Stimulated activated CD4-positive, alpha-beta T cell treated with anti-CD3 and anti-CD28 coated beads, Interleukin-12 subunit alpha, Interleukin-12 subunit beta, amount 100 ng/mL, for 4 hours (primary cell): ENCODE measurements at places on chromosomes 7 and 10.

- no peak for DNase-seq
These were observed 6.5 kb downstream of the BTBD16 start for GRCh38 chr10:122277526-122278136.

- DNase-seq, result no peak
These were observed 62.4 kb upstream of the MKRN1 start for GRCh38 chr7:140541513-140542227.

GRCh38 chr7:304574-305409 lies 14.8 kb downstream of the FOXL3 start:
- DNase-seq, result no peak

GRCh38 chr10:72567889-72568640 lies 57.8 kb downstream of the MICU1 start:
- DNase-seq, result no peak

DNA sequence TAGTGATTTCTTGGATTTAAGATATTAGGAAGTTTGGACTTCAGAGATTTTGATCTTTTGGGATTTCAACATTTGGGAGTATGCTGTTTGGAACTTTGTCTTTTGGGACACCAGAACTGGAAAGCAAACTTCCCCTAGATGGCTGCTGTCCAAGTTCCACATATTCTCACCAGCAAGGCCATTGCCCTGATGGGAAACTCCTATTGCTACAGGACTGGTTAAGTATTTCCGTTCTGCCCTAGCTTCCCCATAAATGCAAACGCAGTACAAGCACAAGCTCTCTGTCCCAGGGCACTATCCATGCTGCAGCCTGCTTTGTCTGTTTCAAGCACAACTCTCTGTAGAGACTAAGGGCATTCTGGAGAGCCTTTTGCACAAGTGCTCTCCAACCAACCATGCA lies 79.3 kb upstream of the SLC25A13 start:
- DNase-seq, result no peak

DNA sequence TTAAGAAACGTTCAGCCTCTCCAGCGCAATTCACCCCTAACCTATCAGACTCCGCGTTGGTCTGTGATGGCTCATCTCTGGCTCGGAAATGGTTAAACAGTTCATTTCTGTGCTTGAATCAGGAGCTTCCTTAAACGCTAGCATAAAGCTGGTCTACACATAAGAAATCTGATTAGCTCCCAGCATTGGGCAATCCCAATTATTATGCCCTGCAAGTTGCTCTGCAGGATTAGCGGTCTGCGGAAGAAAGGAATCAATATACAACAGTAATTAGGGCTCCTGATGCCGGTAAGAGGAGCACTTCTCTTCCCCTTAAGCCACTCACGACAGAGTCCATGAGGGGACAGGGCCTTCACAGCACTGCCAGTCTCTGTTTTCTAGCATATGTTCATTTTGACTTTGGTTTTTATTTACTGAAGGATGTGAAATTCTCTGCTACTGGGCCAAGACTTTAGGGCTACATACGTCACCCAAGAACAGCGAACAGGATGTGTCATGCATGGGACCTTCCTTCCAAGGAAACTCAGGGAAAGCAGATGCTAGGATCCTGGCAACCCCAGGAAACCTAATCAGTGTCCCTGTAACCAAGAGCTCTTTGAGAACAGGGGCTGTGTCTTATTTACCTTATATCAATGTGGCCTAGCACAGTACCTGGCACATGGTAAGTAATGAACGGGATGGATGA lies 324.4 kb downstream of the KCNMA1 start:
- DNase-seq, result no peak

DNA sequence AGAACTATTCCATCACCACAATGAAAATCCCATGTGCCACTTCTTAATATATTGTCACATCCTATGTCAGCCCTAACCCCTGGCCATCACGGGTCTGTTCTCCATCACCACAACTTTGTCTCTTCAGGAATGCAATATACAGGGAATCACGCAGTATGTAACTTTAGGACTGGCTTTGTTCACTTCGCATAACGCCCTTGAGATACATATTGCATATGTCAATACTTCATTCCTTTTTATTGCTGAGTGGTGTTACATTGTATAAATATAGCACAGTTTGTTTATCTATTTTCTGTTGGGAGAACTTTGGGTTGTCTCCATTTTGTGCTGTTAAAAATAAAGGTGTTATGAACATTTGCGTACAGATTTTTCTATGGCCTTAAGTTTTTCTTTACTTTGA lies 195.4 kb upstream of the ZMIZ1 start:
- DNase-seq, result no peak

DNA sequence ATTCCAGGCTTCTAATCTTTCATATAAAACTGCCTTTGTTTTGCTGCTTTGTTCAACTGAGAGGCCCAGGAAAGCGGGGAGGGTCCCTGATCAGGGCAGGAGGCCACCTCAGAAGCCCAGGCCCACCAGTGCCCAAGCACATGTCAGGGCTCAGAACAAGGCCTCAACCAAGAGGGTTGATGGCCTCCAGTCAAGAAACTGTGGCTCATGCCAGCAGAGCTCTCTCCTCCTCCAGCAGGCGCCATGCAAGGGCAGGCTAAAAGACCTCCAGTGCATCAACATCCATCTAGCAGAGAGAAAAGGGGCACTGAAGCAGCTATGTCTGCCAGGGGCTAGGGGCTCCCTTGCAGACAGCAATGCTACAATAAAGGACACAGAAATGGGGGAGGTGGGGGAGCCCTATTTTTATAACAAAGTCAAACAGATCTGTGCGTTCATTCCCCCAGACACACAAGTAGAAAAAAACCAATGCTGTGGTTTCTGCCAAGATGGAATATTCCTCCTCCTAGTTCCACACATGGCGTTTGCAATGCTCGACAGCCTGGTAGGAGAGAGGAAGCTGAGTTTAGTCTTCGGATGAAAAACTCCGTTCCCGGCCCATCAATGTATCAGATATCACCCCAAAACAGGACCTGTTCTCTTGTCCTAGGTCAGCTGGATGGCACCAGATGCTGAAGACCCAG lies 34.0 kb downstream of the PSAP start:
- no peak for DNase-seq

- no peak for DNase-seq
These were observed 100.7 kb upstream of the AFAP1L2 start for GRCh38 chr10:114504769-114505579.

- no peak for DNase-seq
These were observed 66.3 kb downstream of the CYTH3 start for GRCh38 chr7:6205971-6206660.

DNA sequence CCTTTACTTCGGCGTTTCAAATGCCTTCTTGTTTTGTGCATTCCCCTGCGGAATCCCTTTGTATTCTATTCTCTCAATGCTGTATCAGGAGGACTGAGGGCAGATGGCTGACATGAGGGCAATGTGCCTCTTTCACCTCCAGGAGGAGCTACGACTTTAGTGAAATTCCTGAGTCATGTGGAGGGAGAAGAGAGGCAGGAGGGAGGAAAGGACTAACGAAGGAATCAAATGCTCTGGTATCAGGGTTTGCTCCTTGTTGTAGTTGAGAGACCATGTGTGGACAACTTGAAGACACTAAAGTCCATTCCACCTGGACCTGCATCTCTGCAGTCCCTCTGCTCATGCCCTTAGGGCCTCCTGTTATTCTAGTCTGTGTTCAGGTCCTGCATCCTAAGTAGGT lies 40.2 kb upstream of the PRSS58 start:
- DNase-seq, result no peak
